ENCODE measurements at places on chromosomes 12 and 14.

- no peak for DNase-seq
Measured at GRCh38 chr14:29061702-29062101, 295.1 kb downstream of the FOXG1 start.

GRCh38 chr12:130425698-130426245 is 88.1 kb downstream of the PIWIL1 start:
- DNase-seq = no peak

GRCh38 chr12:98410356-98410755 is 105.0 kb upstream of the TMPO start:
- no peak for DNase-seq

- DNase-seq = no peak
Measured at GRCh38 chr12:6420364-6420763, 24.4 kb upstream of the CD27 start.

DNA sequence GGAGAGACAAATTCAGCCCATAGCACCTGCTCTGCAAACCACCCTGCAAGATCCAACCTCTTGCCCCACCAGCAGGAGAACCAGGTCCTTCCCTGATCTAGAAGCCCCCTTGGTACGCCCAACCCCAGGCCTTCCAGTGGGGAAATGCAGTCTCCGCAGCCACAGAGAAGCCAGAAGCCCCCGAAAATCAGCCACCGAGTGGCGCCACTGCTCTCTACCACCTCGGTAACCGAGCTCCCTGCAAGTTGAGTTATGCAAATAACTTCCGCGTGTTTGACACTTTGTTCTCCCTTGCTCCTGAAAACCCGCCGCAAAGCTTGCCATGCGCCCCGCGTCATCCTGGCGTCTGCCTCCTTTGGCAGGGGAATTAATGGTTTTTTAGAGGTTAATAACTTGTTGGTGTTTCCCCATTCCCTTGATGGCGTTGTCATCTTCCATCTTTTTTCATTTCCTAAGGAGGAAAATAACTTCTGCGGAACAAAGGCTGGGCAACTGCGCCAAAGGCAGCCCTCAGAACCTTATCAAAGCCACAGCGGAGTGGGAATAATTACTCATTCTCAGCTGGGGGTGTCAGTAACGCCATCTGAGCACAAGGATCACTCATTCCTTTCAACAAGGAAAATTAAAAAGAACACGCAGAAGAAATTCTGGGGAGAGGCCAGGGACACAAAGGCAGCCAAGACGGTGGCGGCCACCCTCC is 60.4 kb downstream of the FZD10 start:
- DNase-seq = no peak

GRCh38 chr14:96084796-96085195 is 45.6 kb downstream of the C14orf132 start:
- DNase-seq = no peak

DNA sequence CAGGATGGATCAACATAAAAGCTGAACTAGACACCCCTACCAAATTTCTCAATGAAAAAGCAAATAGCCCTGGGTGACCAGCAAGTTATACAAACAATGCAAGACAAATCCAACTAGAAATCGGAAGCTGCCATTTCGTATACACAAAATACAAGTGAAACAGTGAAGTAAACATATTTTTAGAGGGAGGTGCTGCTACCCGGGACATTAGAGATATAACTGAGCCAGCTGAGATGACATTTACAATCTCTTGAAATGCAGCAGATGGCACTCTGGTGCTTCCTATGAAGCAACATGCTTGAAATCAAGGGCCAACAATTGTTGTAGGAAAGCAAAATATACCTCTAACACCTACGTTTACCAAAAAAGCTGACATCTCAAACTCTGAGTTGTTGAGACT is 25.5 kb downstream of the BDKRB1 start:
- DNase-seq = no peak

- DNase-seq = no peak
Measured at GRCh38 chr14:36478782-36479181, 41.2 kb downstream of the NKX2-1 start.

DNA sequence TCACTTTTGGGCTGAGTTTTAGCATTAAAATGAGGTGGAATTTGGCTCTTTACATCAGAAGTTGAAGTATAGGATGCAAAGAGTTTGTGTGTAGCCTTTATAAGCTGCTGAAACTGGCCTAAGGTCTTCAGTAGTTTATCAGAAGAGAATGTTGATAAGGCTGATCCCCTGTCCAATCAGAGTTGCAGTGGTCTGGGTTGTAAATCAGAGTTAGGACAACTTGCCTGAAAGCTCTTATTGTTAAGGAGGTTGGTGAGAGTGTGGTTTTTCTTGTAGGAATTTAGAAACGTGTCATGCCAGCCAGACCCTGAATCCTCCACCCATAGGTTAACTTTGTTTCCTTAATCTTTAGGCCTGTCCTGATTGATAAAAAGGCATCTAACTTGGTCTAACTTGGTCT is 143.5 kb downstream of the ST8SIA1 start:
- no peak for DNase-seq

GRCh38 chr12:108777156-108777555 is 45.8 kb upstream of the CORO1C start:
- DNase-seq = no peak

DNA sequence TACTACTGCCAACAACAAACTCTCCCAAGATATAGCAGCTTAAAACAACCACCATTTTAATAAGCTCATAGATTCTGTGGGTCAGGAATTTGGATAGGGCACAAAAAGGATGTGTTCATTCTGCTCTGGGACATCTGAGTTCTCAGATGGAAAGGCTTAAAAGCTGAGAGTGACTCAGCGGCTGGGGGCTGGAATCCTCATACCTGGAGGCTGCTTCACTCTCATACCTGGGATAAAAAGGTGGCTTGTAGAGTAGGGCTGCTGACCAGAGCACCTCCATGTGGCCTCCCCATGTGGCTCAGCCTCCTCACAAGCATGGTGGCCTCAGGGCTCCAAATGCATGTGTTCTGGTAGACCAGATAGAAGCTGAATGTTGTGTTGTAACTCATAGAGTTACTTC is 20.2 kb upstream of the PELI2 start:
- no peak for DNase-seq

GRCh38 chr12:76202621-76203020 is 118.1 kb upstream of the NAP1L1 start:
- DNase-seq = no peak

GRCh38 chr12:50070314-50071060 is 13.1 kb downstream of the ASIC1 start:
- DNase-seq = no peak

- DNase-seq = no peak
Measured at GRCh38 chr12:113476176-113476986, 4.7 kb upstream of the LHX5 start.

GRCh38 chr14:92952481-92953298 is 29.7 kb downstream of the CHGA start:
- DNase-seq = no peak

GRCh38 chr12:52926596-52927234 is 21.8 kb upstream of the KRT8 start:
- no peak for DNase-seq

GRCh38 chr12:121789800-121790728 is 3.4 kb downstream of the RHOF start:
- peak; percentile 85 for DNase-seq

GRCh38 chr12:125038976-125039625 is 26.1 kb upstream of the AACS start:
- DNase-seq = no peak

DNA sequence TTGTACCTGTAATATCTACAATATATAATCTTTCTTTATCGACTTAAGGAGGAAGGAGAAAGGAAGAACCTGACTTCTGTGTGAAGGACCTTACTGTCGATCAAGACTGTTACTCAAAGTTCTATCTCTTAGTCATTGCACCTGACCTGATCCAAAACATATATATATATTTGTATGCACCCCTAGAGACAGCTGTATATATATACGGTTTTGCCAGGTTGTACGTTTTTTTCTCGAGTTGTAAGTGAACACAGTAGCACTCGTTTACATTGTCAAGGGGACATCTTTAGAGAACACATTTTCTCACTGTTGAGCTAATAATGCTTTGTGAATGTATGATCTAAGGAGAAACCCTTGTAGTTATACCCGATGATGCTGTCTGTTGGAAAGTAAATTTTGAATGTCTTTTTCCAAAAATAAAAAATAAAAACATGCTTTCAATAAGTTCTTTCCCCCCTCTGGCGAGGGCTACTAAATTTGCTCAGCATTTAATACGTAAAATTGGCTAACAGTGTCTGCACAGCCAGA is 536 bp upstream of the SLC35E3 start:
- DNase-seq = no peak

- no peak for DNase-seq
Measured at GRCh38 chr12:50517421-50518048, 12.8 kb downstream of the DIP2B start.

DNA sequence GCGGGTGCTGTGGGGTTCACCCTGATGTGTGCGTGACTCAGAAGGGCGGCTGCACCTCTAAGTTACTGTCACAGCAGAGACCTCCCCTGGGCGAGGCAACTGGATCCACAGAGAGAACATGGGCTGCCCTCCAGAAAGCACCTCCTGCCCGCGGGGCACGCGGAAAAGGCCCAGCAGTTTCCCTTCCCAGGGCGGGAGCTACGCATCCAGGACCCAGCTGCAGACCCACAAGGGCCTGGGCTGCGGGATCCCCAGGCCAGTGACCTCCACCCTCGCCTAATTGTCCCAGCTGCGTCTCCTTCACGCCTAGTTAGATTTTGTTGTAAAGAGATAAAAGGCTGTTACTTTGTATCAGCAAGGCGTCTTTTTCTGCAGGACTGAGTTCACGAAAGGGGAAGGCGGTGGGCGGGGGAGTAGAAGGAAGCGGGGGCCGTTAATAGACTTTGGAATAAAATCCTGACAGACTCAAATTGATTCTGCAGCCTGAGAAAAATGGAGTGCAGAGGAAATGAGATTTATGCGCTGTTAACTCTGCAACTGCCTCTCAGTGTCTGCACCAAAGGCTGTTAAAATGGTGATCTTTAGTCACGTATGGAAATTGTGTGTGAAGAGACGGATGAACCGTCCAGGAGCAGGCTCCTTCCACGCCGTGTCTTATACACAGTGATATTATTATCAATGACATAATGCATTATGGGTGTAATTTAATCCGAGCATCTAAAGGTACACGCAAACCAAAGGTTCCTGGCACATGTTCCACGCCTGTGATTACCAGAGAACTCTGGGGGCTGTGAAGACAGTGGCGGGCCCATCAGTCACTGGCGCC is 65.9 kb upstream of the FBRSL1 start:
- DNase-seq = no peak

DNA sequence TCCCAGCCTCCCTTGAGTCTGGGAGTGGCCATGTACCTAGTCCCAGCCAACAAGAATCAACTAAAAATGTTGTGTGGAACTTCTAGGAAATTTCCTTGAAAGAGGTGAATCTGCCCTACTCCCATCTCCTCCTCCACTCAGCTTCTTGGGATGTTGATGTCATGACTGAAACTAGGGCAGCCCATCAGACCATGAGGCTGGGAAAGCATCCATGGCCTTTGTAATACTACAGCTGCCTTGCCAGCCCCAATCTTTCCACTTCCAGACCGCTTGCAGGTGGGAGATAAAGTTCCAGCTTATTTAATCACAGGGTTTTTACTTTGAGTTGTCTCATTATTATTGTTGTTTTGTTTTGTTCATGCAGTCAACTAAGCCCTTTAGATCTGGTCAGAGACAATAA is 170.3 kb upstream of the LMNTD1 start:
- DNase-seq = no peak

DNA sequence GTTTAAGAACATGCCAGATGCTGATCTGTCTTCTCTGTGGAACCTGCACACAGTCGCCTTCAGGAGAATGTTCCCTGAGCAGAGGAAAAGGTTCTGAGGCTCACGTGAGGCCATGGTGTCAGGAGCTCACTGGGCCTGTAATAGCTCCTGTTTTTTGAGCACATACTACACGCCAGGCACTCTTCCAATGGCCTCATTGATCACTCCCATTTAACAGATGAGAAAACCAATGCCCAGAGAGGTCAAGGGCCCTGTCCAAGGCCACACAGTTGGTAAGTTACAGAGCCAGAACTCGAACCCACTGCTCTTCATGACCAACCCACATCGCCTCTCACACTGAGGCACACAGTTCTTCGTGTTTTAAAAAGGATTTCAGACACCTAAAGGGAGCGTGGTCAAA is 7.3 kb upstream of the HHIPL1 start:
- DNase-seq = no peak

DNA sequence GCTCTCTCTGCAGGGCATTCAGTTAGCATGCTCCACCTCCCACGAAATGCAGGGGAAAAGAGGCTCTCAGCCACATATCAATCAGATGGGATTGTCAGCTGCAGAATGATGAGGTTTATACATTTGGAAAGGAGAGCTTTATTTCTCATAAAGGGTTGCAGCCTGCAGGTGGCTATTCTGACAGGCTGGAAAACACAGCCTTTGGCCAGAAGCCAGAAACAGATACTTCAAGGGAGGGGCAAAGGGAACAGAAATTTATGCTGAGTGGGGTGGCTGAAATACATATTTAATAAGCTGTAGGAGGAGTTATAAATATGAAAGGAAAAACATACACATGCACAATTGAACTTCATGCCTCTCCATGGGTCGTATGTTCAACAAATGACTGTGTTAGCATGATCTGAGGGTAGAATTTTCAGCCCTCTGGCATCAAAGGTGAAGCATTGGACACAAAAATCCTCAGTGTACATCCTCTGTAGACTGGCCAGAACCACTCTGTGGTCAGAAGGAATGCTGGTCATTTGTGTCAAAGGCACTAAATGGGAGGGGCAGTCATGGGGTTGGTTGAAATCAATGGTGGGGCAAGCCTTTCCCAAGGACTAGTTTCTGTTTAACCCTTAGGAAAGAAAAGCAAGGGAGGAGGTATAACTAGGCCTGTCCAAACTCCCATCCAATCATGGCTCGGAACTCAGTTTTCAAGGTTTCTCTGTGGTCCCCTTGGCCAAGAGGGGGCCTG is 62.4 kb downstream of the TMX1 start:
- DNase-seq = no peak
